ENCODE measurements at places on chromosomes 16 and 17. TPM values are rescaled to one million over a fixed set of nuclear protein-coding genes. Genes with fewer than 3 reads are reported as not detected.

KRTAP4-4 gene
- not detected for polyA plus RNA-seq

CCL14 gene
- 16.3 TPM for polyA plus RNA-seq

PRDM7 gene
- polyA plus RNA-seq = 0.11 TPM

FBXO39 gene
- not detected for polyA plus RNA-seq

WFIKKN1 gene
- polyA plus RNA-seq = 0.82 TPM

RNF151 gene
- not detected for polyA plus RNA-seq

CLDN9 gene
- polyA plus RNA-seq = 2.8 TPM

DNA sequence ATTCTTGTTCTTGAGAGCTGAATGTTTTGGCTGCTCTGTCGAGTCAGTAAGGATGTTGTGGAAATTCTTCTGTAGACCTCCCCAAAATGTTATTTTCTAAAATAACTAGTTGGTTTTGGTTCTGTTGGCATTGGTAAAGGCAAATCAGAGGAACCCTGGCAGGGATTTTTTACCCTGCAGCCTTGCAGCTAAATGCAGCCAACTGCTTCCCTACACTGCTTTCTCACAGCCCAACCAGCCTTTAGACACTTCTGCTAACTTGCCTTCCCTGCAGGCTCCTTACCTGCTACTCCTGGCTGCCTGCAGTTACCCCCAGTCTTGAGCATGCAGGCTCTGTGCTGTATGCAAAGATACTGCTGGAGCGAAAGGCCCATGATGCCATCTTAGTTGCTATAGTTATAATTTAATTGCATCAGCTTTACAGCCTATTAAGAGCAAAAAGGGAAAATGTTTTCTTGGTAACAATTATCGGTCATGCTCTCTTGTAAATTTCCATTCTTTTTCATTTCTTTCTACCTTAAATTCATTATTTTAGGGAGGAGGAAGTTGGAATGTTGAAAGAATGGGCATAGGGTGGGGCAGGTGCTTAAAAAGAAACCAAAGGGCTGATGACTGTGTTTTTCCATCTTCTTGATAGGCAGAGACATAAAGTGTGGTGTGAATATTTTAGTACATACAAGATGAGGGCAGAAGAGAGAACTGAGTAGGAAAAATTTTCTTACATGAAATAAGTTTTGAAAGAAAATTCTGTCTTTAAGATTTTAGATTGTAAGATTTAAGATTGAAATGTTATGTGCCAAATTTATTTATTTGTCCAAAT lies 20.0 kb downstream of the NUP93 start:
- no peak for DNase-seq

DNA sequence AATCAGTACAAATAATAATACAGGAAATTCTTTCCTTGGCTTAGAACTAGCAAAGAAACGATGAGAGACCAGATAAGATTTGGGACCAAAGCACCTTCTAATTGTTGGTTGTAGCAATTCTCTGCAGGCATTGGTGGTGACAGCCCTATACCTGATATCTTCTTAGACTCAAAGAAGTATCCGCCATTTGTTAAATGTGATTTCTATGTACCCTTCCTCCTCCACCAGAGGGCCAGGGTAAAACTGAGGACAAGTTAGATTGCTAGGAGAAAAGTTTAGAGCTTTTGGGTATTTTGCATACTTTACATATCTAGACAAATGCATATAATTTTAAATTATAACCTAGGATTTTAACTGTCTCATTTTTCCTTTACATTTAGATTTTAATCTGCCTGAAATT lies 304.3 kb downstream of the HS3ST4 start:
- no peak for DNase-seq

GRCh38 chr16:11620243-11621003 lies 33.7 kb upstream of the LITAF start:
- no peak for DNase-seq

DNA sequence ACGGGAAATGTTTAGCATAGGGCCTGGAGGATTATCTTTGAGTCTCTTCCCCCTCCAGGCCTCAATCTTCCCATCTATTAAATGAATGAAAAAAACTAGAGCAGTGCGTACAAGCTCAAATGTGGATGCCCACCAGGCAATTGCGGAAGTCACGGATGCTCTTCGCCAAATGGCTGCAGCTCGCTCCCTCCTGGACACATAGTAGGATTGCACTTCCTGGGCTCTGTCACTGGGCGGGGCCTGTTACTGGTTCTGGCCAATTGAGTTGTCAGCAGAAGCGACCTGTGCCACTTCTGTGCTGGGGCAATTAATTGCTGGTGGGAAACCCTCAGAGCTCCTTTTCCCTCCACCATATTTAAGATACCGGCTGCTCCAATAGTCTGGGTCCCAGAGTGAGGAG lies 168.2 kb upstream of the IRX6 start:
- no peak for DNase-seq

DNA sequence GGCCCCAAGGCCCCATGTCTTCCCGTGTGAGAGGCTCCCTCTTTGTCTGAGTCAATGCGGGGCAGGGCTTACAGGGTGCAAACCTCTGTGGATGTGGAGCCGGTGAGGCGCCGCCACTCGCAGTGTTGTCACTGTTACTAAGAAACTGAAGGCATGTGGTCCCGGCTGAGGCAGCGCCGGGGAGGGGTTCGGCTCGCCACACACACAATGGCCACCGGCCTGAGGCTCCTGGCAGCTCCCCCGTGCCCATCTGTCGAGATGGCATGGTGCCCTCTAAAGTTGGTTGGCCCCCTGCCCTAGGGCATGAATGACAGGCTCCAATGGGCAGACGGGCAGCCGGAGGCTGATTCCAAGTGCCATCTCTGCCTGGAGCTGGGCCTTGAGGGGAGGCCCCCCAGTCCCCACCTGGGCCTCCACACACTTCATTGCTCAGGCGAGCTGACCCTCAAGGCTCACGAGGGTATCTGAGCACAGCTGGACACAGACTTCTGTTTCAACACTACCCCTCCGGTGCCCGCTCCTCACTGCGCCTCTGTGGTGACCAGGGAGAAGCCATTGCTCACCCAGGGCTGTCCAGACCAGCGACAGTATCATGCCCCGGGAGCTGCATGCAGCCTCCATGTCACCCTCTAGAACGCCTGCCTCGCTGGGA lies 137.2 kb downstream of the C16orf78 start:
- DNase-seq = no peak

- DNase-seq = no peak
These were observed 44.8 kb downstream of the BEAN1 start for GRCh38 chr16:66471716-66472393.

DNA sequence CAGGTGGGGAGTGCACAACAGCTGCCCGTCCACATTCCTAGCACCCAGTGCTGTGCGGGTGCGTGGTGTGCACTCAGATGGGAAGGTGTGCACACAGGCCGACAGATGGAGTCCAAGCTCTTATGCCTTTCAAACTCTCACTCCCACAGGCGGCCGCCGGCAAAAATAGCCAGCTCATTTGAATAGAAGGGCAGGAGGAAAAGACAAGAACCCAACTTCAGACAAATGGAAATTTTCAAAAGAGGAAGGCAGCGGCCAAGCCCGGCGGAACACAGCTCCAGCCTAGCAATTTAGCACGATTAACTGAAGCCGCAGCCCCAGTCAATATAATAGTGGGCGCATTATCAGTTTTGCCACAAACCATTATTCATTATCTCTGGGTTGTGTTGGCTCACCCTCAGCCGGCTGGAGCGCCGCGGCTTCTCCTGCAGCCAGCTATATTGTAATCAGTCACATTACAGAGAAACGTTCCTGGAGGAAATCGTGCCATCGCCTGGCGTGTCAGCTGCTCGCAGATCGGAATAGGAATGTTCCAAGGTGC lies 103.9 kb upstream of the SEC14L1 start:
- DNase-seq = peak; percentile 12
